SK-N-DZ (cell line): ENCODE measurements at places on chromosomes 7 and 10.
A peak's percentile ranks its signal among the peaks of the same experiment; 100 is the strongest.

- no peak for DNase-seq
These were observed 44.4 kb upstream of the GAD2 start for GRCh38 chr10:26172131-26172530.

GRCh38 chr10:70622981-70623844 is 20.7 kb upstream of the PRF1 start:
- DNase-seq, result no peak

DNA sequence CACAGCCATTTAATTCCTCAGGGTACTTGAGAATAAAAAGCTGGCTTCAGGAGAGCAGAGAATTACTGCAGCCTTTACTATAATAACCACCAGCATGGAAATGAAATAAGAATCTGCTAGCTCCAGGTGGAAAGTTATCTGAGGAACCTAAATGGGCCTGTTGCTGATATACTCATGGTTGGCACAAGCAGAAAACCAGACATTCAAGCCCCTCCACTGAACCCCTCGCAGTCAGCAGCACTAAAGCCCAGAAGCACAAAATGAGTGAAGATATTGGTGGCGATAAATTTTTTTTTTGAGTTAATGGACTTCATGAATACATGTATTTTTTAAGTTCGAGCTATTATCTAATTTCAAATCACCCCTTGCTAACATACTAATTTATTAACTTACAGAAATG is 303.9 kb upstream of the NRP1 start:
- DNase-seq, result no peak

DNA sequence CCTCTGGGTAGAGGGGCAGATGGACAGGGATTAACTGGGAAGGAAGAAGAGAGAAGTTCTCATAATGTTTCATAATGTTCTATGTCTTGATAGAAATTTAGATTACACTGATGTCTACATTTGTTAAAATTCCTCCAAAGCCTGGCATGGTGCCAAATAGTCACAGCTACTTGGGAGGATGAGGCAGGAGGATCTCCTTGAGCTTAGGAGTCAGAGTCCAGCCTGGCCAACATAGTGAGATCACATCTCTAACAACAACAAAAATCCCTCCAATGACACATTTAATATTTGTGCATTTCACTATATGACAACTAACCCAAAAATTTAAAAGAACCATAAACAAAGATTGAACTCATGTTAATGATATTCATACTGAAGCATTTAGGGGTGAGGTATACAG is 33.0 kb upstream of the PPP1R3C start:
- DNase-seq, result no peak

DNA sequence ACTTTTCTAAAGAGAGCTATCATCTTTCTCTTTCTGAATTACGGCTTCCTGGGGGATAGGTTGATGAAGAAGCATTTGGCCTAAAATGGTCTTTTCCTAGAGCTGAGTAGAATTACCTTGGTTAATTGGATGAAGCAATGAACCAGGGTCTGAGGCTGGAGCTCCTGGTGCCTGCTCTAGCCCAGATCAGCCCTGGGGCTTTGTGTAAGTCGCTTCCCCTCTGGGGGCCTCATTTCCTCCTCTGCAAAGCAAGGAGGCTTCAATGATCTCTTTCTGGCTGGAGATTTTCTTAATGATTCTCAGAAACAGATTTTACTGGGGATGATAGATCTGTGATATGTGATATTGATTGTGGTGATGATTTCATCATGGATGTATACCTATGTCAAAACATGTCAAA is 3.5 kb upstream of the CPA2 start:
- DNase-seq, result no peak

GRCh38 chr7:104855861-104856260 is 158.1 kb upstream of the KMT2E start:
- no peak for DNase-seq

- DNase-seq, result no peak
These were observed 347.3 kb upstream of the AUTS2 start for GRCh38 chr7:69250958-69251357.

GRCh38 chr7:140557809-140558518 is 78.7 kb upstream of the MKRN1 start:
- DNase-seq, result no peak

- DNase-seq, result no peak
These were observed 78.5 kb upstream of the LANCL2 start for GRCh38 chr7:55286666-55287065.

GRCh38 chr7:124718032-124718766 is 47.4 kb downstream of the GPR37 start:
- DNase-seq, result no peak

DNA sequence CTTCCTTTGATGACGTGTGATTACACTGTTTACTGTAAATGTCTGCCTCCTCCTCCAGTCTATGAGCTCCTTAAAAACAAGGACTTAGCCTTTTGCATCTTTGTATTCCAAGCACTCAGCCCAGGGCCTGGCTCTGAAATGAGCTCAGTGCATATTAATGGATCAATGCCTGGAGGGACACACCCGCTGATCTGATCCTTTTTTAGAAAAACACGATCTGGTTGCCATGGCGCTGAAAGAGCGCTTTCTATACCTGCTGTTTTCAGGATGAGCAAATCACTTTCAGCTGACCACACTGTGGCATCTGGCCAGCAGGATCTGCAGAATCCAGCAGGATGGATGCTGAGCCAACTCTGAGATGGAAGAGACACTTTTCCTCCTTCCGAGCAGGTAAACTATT is 37.8 kb upstream of the GARS1 start:
- DNase-seq, result no peak

- DNase-seq, result no peak
These were observed 1.4 kb upstream of the ZNF212 start for GRCh38 chr7:149238051-149238450.

DNA sequence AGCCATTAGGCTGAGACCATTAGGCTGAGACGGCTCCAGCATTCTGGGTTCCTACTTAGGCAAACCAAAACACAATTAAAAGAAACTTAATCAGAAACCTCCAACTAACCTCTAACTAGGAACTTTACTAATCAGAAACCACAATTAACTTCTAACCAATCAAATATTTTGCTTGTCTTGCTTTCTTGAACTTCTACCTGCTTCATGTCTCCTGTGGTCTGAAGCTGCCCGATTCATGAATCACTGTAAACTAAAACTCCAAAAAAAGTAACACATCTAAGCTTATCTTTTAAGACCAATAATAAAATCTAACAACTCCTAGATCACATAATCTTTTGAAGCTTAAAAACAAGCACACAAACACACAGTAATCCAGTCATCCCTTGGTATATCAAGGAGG is 76.1 kb downstream of the PDSS1 start:
- DNase-seq, result no peak

DNA sequence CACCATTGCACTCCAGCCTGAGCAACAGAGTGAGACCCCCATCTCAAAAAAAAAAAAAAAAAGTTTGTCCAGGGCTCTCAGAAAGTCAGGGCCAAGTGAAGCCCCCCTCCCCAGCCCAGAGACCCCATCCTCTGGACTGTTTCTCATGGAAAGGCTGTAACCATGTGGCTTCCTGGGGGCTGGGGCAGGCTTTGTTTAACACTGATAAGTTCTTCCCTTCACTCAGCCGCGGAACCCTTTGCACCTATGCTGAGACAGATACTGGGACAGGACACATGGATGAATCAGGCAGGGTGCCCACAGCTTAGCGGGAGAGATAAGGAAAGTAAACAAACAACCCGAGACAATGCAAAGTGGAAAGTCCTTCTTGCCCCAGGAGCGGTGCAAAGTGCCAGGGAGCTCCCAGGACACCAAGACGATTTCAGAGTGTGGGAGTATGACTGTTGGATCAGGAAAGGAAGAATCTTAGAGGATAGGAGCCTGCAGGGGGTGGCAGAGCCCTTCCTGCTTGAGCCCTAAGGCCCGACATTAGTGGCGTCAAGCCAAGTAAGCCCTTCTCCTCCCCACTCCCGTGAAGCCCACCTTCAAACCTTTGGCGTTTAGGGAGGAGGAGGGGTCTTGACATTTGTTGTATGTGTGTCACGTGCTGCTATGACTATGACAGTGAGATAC is 11.6 kb downstream of the MLXIPL start:
- no peak for DNase-seq

DNA sequence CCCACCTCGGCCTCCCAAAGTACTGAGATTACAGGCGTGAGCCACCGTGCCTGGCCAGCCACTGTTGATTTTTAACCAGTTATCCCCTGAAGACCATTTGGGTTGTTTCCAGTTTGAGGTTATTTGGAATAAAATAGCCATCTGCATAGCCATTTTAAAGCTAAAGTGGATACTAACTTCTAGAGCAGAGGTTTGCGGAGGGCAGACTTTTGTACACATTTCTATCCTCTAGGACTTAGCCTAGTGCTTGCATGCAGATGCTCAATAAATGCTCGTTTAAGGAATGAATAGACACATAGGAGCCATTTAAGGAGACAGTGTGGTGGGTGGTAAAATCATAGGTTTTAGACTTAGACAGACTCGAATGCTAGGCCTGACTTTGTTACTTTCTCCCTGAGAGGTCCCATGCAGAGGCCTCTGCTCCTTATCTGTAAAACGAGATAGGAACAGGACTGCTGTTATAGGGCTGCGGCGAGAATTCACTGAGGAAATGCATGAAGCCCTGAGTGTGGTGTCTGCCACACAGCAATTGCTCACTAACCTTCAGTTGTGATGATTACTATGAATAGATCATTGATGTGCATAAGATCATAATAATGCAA is 75.9 kb downstream of the PFKFB3 start:
- DNase-seq, result no peak

DNA sequence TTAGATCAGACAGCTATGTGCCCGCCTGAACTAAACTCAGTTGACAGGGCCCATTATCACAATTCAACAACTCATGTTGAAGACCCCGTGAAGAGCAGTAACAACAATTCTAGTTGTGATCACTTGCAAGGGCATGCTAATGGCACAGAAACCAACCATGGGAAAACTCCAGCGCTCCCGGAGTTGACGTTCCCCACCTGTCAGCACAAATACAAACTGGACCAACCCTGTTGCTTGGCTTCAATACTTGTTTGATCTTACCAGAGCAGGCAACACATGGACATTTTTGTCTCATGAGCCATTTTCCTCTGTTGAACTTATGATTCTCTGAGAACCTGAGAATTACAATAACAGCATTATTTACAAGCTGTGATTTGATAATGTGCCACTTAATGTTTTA is 119.0 kb upstream of the LANCL2 start:
- no peak for DNase-seq

DNA sequence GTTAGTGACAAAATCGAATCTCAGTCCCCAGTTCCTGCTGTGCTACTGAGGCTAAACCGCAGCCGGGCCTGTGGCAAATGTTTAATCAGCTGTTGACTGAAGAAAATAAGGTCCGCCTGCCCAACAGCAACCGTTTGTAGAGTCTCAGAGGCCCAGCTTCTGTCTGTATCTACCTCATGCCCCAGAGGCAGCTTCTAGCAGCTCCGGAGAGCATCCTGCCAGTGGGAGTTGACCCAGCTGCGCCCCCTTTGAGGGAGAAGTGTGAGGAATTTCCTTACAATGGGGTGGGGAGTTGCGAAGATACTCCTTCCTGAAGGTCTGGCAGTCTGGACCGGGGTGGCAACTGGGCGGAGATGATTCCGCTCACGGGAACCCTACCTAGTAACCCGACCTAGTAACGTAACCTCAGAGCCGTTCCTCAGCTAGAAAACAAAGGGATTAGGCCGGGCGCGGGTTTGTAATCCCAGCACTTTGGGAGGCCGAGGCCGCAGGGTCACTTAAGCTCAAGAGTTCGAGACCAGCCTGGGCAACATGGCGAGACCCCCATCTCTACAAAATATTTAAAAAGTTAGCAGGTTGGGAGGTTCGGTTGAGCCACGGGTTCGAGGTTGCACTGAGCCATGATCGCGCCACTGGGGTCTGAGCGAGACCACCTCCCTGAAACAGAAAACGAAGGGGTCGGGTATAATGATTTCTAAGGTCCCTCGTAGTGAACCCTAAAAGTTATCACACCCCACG is 846 bp upstream of the ZNF775 start:
- DNase-seq, result peak; percentile 77

DNA sequence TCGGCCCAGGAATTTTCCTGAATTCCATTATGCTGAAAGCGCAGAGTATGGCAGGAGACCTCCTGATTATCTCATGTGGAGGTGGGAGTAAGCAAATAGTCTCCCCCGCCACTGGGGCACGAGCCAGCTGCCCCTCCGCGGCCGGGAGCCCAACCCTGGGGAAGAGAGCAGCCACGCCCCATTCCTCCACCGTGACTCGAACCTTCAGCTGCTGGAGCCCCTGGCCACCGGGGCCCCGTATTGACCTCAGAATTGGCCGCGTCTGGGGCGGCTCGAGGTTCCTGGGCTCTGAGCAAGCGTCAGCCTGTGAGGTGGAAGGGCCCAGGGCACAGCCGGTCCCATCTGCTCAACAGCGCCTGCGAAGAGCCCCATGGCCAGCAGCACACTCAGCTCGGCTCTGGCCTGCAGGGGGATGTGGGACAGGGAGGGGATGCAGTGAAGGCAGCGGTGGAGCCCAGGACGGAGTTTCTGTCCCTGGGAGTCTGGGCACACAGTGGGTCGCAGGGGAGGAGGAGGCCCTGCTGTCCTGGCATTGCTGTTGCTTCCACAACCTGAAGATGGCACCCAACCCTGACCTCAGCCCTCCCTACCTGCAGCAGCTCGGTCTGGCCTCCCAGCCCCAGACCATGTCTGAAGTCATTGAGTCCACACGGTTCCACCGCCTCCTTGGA is 97.8 kb downstream of the CHST15 start:
- peak; percentile 58 for DNase-seq

DNA sequence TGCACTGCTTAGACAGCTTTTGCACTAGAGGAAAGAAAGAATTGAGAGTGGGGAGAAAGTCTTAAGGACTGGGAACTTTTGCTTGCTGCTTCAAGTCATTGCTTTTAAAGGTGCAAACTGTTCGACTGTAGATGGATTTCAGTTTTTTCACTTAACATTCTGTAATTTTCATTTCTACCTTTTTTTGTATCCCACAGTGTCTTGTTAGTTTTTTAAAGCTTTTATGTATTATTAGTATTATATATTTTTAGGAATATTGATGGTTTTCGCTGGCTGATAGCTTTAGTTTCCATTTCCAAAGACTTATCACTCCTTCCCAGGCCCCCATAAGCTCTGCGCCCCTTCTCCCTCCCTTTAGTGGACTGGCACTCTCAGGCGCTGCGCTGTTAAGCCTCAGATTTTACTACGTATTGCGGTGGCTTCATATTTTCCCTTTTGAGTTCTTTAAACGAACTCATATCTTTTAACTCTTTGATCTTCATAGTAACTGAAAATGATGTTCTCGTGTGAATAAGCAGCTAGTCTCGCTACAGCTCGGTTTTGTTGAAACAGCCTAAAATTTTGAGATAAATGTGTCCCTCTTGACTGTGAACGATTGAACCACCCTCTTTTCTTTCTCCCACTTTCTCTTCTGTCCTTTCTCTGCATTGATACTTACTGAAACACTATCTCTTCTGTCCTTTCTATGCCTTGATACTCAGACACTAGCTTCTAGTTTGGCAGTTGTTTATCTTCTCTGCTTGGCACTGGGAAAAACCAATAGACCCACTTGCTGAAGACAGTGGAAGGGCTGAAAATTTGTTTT is 2.5 kb upstream of the ETV1 start:
- no peak for DNase-seq

- DNase-seq, result peak; percentile 72
These were observed 238.5 kb downstream of the PHF14 start for GRCh38 chr7:11212080-11212711.
